ENCODE measurements at places on chromosomes 16 and 17. TPM values are rescaled to one million over a fixed set of nuclear protein-coding genes. Genes with fewer than 3 reads are reported as not detected.

Gene SEZ6L2
- 7.5 TPM for total RNA-seq

Gene TMEM92
- 0.16 TPM for total RNA-seq

Gene ERN2
- 1.3 TPM for total RNA-seq

Gene LGALS9
- total RNA-seq = 0.60 TPM

Gene GPR139
- not detected for total RNA-seq

Gene ASGR1
- 1.6 TPM for total RNA-seq

Gene SLC35G6
- not detected for total RNA-seq

Gene TUBB3
- 719 TPM for total RNA-seq

Gene CACNG3
- not detected for total RNA-seq

Gene PLD6
- 1.9 TPM for total RNA-seq
